ENCODE measurements at places on chromosomes 3 and 15.

- no peak for DNase-seq
These were observed 66.2 kb downstream of the KLF13 start for GRCh38 chr15:31392761-31393401.

GRCh38 chr3:11459186-11459824, 184.4 kb downstream of the VGLL4 start:
- DNase-seq = no peak

DNA sequence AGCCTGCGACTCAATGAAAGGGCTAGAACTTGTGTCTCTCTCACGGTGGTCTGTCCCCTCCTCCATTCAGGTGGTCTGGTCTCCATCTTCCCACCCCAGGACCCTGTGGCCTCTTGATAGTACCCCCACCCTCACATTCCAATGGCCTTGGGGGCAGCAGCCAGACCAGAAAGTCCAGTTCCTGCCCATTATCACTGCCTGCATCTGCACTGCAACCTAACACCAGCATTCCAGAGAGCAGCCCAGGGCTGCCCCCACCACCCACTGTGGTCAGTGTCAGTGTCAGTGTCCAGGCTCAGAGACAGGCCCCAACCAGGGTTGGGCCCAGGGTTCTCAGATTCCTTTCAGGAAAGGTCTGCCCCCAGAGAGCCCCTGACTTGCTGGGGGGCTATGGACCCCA, 12.6 kb downstream of the IGDCC3 start:
- DNase-seq = no peak

DNA sequence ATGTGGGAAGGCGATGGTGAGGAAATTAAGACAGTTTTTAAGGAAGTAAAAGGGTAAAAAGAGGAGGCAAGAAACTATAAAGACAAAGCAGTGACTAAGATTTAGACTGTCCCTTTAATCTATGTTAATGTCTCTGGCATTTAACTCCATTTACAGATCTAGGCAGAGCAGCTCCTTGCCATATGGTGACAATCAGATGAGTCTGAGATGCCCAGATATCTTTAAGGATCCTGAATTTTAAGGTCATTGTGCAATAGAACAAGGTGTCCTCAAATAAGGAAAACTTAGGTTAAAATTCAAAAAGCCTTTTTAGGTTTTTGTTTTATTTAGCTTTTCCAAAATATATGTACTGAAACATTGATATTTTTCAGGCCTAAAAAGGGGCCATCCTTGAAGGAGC, 24.1 kb downstream of the RASGRP1 start:
- no peak for DNase-seq

DNA sequence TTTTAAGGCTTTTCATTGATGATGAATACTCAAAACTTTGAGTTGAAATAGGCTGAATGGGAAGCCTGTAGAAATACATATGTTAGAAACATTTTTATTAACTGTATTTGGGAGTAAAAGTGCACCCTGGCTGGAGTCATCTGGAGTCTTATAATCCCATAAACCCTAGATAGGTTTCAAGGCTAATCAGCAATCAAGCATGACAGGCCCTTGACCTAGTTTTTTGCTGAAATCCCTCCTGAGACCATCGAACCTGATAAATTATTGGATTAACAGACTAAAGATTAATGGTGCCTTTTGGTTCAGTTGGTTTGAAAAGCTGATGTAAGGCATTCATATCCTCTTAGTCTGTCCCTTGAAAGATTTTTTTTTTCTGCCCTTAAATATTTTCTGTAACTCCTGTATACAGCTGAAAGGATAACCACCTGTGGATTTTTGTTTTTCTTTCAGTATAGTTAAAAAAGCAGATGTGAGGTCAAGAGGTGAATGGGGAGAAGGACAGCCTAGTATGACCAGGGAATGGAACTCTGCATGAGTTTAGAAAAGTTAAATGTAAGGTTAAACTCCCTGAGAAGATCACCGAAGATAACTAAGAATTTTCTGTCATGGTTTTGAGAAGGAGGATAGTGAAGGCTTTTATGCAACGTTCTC, 69.4 kb upstream of the STXBP5L start:
- no peak for DNase-seq

DNA sequence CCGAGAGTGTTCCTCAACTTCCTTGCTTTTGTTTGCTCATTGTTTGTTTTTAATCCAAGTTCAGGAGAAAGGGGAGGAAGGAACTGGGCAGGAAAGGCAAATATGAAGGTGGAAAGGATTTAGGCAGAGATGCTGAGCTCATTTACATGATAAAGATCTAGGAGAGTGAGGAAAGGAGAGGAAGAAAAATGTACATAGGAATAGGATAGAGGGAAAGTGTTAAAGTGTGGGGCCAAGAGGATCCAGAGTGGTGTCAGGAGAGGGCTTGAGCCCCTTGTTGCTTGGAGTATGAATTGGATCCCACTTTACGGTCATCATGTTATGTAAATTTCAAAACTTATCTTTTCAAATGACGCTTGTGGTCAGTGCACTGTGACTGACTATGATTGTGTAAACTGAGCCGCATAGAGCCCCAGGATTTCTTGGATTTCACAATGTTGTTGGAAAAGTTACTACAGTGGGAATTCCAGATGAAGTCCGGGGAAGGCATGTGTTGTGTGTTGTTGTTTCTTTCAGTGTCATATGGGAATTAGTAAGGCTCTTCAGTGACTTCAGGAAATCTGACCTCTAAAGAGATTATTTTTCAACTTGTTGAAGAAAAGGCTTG, 15.0 kb upstream of the PLD1 start:
- no peak for DNase-seq

- no peak for DNase-seq
These were observed 103.5 kb upstream of the FXR1 start for GRCh38 chr3:180808823-180809575.

Measured in activated naive CD8-positive, alpha-beta T cell treated with anti-CD3 and anti-CD28 coated beads for 36 hours (primary cell).